ENCODE measurements at places on chromosomes 6 and 20. TPM values are rescaled to one million over a fixed set of nuclear protein-coding genes. Genes with fewer than 3 reads are reported as not detected.

The LAMP5 gene
- total RNA-seq = not detected

DNA sequence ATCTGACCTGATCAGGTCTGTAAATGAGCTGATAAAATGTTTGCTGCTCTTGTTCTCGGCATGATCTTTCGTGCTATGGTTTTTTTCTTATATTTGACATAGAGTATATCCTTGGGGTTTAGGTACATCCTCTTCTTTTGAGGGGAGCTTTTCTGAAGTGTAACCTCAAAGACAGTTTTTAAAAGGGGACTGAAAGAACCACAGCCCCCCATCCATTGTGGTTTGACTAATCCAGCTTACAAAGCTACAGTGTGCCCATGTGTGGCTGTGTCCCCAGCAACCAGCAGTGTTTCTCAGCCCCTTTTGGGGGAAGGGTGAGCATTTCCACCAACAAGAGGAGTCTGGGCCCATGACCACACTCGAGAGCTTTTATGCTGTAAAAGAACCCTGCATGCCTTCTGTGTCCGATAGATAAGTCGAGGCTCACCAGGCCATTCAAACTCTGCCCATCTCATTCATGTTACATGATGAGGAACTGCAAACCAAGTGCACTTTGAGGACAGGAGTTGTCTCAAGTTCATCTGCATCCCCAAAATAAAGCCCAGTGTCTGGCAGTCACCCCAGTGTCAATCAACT lies 266.0 kb downstream of the SLC24A3 start:
- no peak for DNase-seq

GRCh38 chr6:111441678-111442243 lies 41.3 kb downstream of the REV3L start:
- no peak for DNase-seq

DNA sequence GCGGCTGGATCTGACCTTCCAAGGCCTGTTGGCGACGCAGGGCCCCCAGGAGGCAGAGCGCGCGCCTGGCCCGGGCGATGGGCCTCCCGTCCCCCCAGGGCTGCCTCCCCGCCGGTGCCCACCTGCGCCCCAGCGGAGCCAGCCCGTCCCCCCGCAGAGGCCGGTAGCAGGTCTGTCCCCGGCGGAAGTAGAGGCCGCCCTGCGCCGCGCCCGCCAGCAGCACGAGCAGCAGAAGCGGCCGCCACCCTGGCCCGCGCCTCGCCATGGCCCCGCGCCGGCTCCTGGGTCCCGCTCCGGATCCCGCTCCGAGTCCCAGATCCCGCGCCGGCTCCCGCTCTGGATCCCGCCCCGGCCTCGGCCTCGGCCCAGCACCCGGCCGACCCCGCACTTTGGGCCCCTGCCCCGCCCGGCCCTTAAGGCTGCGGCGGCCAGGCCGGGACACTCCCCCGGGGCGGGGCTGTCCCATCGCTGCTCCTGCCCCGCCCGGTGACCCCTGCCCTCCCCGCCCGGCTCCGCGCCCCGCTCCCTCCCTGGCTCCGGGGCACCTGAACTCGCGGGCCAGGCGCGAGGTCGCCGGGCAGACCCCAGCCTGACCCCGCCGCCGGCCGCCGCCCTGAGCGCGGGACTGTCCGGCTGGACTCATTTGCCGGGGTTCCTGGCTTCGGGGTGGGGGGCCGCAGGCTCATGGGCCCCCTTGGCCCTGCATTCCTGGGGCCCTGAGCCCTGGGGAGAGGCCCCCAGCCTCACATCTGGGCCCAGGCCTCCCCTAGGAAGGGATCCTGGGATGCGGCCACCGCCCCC lies at the start of gene CTSZ:
CTSZ (minus strand) TSS at position 391 of the 801 bp plus-strand sequence; CDS start at position 265, 126 bp downstream.
- DNase-seq = peak; percentile 33

Measured in activated T-helper 1 cell treated with anti-CD3 and anti-CD28 coated beads, Interleukin-12 subunit alpha, Interleukin-12 subunit beta, Interleukin-2, Interleukin-4 antibody, amounts not matched to agents 30 ng/mL and 10 ng/mL and 1 ng/mL, durations not matched to agents 14 hours and 24 hours and 36 hours (primary cell).